Stimulated activated naive CD8-positive, alpha-beta T cell treated with anti-CD3 and anti-CD28 coated beads, Interleukin-15, Interleukin-2, amounts not matched to agents 100 U/mL and 50 U/mL, for 24 hours (primary cell): ENCODE measurements at places on chromosomes 1 and 21.

DNA sequence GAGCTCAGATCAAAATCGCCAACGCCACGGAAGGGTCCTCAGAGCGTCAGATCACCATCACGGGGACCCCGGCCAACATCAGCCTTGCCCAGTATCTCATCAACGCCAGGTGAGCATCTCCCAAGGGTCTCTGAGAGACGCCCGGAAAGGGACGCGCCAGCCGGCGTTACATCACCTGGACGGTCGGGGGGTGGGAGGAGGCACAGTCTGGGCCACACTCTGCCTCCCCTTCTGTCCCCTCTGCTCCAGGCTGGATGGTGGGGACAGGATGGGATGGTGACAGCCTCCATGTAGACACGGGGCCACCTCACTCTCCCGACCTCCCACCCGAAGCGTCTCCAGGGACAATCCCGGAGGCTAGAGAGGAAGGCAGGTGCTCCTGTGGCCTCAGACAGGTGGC is 41.5 kb upstream of the COL6A1 start:
- DNase-seq = no peak

DNA sequence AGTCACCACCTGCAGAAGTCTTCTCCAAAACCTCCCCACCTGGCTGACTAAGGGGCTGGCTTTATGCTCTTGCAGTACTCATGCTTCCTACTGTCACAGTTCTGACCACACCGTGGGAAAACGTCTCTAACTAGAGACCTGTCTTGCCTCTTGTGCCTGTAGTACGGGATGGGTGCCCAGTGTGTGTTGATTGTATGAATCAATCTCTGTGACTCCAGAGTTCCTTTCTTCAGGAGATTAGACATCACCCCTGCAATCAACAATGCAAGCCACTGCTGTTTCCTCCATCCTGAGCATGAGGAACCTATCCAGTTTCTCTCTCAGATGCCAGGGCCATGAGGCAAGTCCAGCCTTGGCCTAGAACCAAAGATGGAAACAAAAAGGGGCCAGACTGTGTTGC is 64.1 kb downstream of the LRRN2 start:
- no peak for DNase-seq

- DNase-seq = peak; percentile 56
Measured at GRCh38 chr1:23793018-23793781, 2.3 kb downstream of the LYPLA2 start.

- no peak for DNase-seq
Measured at GRCh38 chr1:50265790-50266314, 157.1 kb downstream of the ELAVL4 start.

DNA sequence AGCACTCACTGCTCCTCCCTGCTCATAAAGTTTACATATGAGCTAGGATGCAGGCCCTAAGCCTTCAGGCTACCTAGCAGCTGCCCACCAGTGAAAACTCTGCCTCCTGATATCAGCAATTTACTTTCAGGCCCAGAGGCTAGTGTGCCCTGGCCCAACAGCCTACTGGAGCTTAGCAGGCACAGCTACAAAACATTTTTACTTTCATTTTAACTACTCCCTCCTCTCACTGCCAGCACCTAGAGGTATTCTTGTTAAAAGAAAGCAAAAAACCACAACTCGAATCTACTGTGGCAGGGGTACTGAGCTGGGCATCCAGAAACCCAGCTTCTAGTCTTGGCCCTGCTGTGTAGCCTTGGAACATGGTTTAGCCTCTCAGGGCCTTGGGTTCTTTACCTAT is 5.8 kb upstream of the LORICRIN start:
- DNase-seq = no peak

DNA sequence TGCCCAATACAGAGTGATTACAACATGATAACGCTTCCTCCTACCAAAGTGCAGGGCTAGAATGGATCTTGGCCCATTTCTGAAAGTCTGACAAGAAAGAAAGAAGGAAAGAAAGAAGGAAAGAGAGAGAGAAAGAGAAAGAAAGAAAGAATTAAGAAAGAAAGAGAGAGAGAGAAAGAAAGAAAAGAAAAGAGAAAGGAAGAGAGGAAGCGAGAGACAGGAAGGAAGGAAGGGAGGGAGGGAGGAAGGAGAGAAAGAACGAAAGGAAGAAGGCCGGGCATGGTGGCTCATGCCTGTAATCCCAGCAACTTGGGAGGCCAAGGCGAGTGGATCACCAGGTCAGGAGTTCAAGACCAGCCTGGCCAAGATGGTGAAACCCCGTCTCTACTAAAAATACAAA is 44.1 kb upstream of the PPM1J start:
- no peak for DNase-seq

- DNase-seq = no peak
Measured at GRCh38 chr21:26977746-26978145, 10.9 kb upstream of the ADAMTS5 start.

- DNase-seq = no peak
Measured at GRCh38 chr1:245952383-245953026, 554.6 kb downstream of the SMYD3 start.

DNA sequence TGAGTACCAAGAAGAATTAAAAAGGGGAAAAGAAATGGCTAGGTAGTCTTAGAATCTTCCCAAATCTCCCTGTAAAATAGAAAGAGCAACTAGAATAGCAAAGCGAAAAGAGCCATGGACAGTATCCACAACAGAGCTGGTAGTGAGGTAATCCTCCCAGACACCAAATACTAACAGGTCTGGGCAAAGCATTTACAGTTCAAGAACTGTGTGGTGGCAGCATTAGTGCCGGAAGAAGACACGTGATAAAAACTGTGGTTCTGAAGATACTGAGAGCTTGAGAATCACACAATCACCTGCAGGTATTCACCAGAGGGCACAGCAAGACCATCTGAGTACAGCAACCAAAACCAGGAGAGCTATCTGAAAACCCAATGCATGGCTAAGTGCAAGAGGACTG is 31.8 kb upstream of the OLIG2 start:
- DNase-seq = no peak

DNA sequence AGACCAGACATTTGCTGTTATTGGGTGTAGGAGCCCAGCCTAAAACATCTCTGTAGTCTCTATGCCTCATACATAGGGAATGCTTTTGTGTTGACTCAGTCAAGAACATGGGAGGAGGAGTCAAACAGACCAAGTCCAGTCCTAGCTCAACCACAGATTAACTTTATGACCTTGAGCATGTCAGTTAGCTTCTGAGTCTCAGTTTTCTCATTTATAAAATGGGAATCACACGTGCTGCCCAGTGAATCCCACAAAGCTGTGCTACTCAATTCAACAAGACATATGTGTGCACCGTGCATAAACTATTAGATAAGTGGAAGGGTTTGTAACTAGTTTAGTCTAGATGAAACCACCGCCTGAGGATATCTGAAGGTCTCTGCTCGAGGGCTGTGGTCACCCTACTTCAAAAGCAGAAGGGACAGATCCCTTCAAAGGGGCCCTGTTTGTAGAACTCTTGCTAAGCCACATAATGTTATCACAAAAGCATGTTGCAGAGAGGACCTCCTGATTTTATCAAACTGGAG is 109.5 kb upstream of the NFIA start:
- DNase-seq = no peak

DNA sequence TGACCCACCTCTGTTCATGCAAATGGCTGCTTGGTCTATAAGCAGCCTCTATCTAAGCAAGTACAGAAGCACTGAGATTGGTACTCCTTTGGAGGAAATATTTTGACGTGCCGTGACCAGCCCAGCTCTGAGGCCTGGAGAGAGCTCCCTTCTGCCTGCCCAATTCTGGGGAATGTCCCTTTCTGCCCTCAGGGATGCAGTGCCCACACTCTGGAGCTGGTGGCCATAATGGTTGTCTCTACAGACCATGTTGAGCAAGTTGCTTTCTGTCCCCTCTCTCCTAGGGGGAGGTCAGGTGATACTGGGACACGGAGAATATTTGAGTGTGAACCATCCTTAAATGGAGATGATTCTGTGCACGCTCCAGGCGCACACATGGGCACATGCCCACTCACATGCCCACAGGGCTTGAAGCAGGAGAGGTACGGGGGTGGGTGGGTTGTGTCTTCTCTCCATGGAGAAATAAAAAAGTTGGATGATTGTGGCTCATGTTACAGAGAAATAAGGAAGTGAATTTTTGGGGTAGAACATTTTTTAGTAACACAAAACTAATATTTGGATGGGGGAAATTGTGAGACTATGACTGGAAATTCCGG is 13.9 kb upstream of the ALPL start:
- DNase-seq = no peak

GRCh38 chr1:224615861-224616755 is at the start of gene CNIH3:
Gene CNIH3 (plus strand): TSS chr1:224616317. CDS start chr1:224617175, 858 bp downstream.
- DNase-seq = peak; percentile 51

DNA sequence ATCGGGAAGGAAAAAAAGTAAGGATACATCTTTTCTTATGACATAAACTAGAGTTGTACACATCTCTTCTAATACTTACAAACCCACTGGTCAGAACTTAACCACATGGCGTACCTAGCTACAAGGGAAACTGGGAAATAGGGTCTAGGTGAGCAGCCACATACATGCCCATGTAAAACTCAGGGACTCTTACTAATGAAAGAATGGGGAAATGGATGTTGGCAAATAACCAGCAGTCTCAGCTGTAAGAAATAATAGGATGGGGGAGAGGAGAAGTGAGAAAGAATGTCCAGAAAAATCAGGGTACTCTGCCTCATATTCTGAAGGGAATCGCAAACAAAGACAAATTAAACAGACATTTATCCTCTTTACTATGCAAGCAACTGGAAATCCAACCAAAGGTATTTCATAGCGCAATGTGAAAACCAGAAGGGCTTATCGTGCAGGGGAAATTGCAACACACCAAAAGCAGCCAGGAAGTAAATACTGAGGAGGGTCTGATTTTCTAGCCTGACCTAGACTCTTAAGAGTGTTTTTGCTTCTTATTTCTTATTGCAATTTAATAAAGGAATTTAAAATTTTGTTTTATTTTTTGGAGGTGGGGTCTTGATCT is 17.5 kb downstream of the GTF2B start:
- no peak for DNase-seq

DNA sequence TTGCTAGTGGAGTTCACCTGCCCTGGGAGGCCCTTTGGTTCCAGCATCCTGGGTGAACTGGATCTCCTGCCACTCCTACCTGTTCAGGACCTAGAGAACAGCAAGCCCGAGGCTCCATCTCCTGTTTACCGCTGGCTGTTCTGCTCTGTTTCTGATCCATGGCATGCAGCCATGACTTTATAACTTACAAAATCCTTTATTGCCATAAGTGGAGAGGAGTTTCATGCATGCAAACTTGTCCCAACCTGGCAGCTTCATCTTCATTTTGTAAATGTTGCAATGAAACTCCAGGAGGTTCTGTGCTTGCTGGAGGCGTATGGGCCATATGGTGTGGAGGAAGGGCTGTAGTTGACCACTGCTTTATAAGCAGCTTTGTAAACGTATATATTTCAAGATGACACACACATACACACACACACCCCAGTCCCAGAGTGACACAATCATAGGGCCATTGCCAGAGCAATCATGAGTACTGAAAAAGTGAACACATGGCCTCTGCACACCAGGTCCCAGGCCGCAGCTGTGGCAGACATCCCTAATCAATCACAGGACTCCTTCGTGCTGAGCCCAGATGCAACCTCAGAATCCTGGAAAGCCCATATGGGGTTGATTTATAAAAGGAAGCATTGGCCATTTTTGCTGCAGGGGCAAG is 69.0 kb downstream of the UBIAD1 start:
- DNase-seq = no peak

- no peak for DNase-seq
Measured at GRCh38 chr1:157600236-157600635, 2.4 kb upstream of the FCRL4 start.

DNA sequence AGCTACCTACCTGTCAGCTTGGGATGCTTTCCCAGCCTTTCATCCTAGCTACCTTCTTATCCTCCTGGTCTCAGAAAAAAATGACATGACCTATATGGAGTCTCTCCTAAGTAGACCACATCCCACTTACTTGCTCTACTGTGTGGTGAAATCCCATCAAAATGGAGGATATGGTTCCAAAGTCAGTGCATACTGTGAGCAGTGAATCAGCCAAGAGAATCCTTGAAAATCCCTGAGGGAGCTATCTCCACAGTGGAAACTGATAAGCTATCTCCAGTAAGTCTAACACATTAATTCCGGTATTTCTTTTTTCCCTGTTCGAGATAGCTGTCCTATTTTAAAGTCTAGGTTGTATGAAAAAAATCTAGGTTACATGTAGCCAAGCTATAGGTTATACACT is 189.7 kb downstream of the FGGY start:
- no peak for DNase-seq

GRCh38 chr1:94559921-94560320 is 18.4 kb upstream of the F3 start:
- no peak for DNase-seq

- DNase-seq = no peak
Measured at GRCh38 chr1:95440511-95440910, 206.5 kb downstream of the RWDD3 start.

DNA sequence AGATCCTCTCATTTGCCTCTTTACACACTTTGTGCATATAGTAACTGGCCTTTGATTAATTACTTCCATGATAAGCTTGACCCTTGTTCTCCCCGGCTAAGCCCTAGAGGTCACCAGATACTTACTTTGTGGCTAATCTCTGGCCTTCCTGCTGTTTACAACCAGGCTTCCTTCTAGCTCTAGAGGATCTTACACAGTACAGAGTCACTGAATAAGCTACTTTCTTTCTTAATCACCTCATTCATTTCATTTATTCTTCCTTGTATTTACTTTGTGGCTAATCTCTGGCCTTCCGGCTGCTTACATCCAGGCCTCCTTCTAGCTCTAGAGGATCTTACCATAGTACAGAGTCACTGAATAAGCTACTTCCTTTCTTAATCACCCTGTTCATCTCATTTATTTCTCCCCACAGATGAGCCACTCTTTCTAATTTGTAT is 144.3 kb upstream of the C1orf21 start:
- DNase-seq = no peak

DNA sequence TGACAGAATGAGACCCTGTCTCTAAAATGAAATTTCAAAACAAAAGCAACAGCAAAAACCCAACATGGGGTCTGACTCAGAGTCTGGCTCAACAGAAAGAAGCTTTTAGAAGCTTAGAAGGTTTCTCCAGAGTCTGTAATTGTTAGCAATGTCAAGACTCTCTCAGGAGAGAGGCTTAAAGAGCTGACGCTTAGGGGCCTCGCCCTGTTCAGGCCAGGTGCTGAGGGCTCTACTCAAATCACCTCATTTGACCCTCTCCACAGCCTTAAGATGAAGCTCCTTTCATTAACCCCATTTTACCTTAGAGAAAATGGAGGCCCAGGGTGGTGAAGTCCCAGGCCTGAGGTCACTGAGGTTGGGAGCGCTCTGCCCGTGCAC is 5.3 kb upstream of the KIF17 start:
- no peak for DNase-seq

DNA sequence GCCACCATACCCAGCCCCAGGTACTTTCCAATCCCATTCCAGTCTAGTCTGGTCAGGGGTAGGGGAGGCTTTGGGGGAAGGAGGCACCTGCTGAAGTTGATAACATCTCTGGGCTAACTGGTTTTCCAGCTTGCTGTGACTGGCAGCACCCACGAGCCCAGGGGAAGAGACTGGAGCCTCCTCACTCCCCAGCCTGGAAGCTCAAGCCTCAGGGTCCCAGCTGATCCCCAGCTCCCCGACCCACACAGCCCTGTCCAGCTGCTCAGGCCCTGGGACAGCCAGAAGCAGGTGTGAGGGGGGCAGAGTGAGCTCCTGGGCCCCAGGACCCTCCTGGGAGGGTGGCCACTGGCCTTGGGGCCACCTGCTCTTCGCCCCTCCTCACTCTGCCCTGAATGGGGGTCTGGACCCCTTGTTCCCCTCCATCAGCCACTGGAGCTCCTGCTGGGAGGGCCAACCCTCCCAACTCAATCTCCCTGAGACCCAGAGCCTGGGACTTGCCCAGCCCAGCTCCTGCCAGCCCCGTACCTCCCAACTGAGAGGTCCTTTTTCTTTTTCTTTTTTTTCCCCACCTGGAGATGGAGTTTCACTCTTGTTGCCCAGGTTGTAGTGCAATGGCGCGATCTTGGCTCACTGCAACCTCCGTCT is 23.5 kb upstream of the RNU1-4 start:
- DNase-seq = no peak
